ENCODE measurements at places on chromosomes 1 and 21.

DNA sequence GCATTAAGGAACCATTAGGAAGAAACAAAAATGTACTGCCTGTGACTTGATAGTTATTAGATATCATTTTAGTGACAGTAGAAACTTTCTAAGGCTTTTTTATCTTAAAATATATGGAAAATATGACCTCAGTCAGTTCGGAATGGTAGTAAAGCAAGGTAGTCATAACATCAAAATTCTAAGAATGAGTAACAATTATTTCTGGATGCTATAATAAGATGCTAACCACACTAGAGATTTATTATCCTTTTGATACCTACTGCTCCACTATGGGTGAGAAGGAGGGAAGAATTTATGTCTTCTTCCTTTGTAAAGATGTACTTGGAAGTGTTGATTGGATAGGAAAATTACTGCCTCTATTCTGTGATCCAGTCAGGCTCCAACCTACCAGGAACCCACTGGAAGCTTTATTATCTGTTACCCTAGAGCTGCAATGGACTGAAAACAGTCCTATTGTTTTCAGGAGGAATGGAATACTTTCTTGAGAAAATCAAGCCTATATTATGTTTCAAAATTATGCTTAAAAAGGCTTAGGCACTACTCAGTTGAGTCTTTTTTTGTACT, 8.8 kb downstream of the FMN2 start:
- DNase-seq = no peak

DNA sequence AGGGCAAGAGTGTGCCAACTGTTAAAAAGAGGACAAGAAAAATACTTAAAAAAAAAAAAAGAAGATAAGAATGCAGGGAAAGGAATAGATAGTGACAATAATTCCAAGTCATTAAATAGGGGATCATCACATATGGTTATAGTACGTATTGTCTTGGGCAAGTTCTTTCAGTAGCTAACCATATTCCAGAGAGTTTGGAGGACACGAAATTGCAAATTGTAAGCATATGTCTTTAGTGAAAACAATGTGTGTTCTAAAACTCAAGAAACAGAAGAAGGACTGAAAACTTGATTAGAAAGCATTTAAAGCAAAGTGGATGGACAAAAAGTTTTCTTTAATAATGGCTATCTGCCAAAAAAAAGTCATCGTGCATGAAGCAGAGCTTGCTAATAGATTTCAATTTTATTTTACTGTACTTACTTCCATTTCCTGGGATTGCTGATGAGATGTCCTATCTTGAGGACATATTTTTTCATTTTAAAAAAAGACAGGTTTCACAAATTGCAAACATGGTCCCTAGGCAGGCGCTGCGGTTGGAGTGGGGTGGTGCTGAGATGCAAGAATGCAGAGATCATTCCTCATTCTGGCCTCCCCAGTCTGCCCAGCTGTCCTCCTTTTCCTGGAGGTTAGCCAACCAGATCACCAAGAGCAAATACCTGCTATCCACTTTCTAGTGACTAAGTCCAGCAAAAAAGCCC, 11.9 kb downstream of the TSPAN2 start:
- no peak for DNase-seq

DNA sequence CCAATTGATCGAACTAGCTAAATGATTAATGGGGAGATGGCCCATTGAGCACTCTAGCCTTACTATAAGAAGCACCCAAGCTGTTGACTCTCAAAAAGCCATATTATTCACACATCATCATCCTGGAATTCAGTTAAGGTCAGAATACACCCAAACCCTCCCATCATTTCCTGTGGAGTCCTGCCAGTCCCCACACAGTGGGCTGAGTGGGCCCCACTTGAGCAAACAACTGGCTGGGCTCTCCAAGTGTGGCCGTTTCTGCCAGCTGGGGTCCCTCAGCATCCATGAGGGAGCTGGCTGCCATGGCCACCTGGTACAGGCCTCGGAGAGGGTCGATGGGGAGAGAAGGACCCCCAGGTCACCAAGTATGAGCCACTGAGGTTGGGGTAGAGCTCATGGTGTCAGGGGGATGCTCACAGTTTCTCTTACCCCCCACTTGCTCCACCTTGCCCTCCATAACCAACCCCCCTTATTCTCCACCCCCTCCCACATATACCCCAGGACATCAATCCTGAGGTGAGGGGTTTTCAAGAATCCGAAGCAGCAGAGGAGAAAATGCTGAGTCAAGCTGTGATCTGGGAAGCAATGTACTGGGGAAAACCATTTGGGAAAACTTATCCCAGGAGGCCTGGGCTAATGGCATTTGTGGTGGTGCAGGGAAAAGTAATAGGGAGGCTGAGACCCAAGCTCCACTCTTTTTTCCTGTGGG, 60.3 kb downstream of the UBE2T start:
- no peak for DNase-seq

DNA sequence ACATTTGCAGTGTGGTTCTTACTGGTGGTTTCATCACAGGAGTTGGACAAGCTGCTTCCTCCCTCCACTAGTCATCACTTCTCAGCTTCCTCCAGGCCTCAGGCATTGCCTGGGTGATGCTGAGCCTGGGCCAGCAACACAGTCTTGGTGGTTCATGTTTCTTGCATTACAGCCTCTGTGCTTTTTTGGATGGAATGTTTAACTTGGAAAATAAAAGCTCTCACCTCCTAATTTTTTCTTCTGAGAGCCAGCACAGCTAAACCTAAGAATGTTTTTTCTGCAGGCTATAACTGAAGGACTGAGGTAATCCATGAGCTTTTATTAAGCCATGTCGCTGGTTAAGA, 66.1 kb upstream of the RHOU start:
- DNase-seq = no peak

GRCh38 chr1:44073528-44073927, 42.3 kb upstream of the SLC6A9 start:
- DNase-seq = no peak

DNA sequence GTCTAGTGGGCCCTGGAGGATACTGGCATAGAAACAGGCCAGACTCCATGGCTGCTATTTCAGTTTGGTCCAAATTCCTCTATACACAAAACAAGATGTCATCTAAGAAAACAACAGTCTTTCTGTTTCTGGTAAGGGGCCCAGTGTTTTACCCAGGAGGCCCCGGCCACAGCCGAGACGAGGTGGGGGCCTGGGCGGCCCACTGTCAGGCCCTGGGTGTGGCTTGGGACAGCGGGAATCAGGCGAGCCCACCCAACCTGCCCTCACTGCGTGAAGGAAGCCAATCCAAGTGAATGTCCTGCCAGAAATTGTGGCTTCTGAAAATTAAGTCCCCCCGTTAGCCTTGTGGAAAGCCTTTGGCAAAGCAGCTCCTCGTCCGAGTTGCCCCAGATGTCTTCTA, 31.2 kb upstream of the GPR153 start:
- no peak for DNase-seq

DNA sequence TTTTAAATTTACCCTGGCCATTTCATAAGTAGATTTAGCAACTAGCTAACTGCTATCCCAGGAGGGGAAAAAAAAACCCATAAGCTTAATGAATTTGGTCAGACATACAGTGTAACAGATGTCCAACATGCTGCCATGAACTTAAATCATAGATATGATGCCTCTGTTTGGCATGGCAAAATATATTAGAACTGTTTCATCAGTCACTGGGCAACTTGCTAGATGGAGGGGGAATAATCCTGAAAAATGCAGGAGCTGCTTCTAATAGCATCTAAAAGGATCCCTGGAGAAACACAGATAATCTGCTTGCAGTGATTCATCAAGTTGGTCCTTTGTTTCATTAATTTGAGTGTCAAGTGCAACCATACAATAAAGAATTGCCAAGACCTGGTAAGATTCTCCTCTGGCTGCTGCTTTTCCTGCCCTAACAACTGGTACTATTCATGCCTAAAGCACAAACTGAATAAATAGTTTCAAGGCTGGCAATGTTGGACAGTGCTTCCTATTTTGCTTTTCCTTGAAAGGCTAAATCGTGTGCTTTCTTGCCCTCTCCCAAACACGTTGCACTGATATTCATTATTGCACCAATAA, 1.5 kb upstream of the ST6GALNAC5 start:
- DNase-seq = no peak

DNA sequence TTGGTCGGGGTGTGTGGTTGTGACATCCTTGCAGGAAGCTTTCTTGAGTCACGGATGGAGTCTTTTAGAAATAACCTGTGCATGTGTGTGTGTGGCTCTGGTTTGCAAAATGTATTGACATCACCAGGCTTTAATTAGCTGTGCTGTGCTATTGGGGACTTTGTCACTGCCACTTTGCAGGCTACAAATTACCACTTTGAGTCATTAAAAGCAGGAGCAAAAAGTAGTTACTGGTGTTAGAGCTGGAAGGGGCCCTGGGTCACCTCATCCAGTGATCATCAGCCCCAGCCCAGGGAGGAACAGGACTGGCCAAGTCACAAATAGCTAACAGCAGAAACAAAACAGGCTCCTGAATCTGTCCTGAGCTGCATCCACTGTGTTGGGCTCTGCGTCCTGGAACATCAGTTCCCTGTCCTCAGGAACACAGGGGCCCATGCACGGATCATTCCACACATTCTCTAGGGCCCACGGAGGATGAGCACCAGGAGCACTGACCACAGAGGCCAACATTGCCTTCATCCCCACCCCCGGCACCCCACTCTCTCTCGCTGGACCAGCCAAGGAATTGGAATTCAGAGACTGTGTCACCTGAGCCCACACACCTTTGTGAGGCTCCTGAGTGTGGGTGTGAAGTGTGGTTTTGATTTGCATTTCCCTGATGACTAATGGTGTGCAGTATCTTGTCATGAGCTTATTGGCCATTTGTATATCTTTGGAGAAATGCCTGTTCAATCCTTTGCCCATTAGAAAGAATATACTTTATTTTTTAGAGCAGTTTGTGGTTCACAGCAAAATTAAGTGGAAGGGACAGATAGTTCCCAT, 280.1 kb upstream of the C1orf174 start:
- no peak for DNase-seq

DNA sequence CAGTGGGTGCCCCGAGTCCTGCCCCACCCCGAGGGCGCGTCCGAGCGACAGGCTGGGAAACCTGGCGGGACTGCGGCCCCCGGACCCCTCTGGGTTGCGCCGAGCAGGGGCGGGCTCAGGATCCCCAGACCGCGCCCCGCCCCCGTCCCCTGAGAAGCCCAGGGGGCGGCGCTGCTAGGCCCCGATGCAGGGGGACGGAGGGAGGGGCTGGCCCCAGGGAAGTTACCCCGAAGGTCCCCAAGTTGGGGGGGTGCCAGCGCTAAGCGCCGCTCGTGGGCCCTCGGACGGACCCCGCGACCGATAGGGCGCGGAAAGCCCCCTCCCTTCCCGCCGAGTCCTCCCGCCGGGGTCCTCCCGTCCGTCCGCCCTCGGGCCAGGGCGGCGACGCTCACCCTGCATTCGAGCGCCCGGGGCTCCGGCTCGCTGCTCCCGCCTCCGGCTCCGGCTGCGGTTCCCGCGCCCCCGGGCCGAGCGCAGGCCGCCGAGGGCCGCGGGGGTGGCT, 414 bp downstream of the GPR153 start:
- DNase-seq = no peak

GRCh38 chr1:42164551-42165420, at the start of gene GUCA2A:
TSS of gene GUCA2A (minus strand) at chr1:42164745. CDS start at chr1:42164712, 33 bp downstream.
- DNase-seq = no peak

DNA sequence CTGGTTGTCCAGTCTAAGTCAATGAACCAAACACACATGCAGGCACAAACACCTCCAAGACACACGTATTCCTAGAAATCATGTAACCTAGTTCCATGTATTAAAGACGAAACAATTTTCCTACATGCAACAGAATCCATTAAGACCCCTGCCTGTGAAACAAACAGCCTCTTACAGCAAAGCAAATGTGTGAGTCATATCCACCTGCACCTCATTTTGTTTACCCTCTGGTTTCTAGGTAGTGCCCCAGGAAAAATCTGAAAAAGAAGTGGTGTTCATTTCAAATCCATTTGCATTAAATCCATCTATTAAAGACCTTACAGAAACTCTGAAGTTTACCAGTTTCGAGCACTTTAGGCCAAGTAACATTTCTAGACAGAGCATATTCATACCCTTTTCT, 74.1 kb downstream of the VCAM1 start:
- no peak for DNase-seq

- DNase-seq = no peak
These were observed 409.9 kb upstream of the ESRRG start for GRCh38 chr1:217133092-217133491.

DNA sequence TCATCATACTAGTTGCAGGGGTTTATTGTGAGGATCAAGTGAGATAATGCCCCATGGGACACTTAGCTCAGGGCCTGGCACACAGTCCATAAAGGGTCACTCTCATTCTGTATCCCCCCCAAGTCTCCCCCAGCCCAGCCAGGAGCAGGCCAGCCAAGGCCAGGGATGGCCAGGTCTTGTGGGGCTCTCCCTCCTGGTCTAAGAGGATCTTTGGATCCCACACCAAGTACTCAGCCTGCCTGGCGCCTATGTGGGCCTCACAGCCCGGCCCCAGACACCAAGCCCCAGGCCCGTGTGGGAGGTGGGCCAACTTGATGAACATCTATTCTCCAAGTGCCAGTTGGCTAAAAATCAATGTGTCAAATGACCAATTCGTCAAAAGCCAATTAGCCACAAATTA, 117.8 kb downstream of the GLIS1 start:
- DNase-seq = no peak

- DNase-seq = no peak
These were observed 560 bp downstream of the PADI2 start for GRCh38 chr1:17118706-17119075.

DNA sequence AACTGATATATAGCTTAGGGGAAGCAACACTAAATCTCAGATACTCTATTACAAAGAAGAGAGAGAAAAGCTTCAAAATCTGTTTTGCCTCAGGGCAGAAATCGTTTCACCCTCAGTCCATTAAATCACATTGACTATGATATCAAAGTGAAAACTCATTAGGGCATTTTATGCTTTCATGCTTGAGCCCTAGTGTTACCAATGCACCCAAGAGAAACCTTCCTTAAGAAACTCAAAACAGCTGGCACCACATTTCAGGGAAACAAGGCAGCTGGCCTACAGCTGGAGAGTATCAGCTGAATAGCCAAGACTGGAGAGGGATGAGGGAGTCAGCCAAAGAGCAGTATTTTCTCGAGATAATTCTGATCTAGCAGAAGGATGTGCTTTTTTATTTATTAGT, 14.9 kb downstream of the COLGALT2 start:
- DNase-seq = no peak

DNA sequence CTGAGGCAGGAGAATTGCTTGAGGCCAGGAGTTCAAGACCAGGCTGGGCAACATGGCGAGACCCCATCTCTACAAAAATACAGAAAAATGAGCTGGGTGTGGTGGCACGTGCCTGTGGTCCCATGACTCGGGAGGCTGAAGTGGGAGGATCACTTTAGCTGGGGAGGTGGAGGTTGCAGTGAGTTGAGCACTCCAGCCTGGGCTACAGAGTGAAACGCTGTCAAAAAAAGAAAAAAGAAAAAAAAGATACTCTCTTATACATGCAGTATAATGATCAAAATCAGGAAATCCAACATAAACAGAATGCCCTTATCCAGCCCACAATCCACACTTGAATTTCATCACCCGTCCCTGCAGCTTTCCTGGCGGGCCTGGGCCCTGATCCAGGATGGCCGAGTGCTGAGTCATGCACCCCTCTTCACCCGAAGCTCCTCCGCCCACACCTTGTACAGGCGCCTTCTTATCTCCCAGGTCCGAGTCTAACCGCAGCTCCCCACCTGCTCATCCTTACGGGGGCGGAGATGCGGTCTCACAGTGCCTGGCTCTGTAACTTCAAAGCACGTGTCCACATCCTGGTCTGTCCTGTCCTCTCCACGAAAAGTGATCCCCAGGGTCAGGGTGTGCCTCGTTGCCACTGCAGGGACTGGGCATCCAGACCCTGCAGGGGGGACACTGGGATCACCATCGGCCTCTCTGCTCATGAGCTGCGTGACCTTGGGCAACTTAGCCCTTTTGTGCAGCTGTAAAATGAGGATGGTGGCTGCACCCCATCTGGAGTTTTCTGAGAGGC, 120.2 kb upstream of the SLC45A1 start:
- DNase-seq = no peak

GRCh38 chr1:42264511-42265190, 70.4 kb downstream of the FOXJ3 start:
- DNase-seq = no peak
